ENCODE measurements at places on chromosomes 1 and 21.

- DNase-seq, result no peak
These were observed 46.8 kb downstream of the UBR4 start for GRCh38 chr1:19163261-19163660.

- no peak for DNase-seq
These were observed 50.1 kb upstream of the RWDD3 start for GRCh38 chr1:95183952-95184351.

GRCh38 chr1:67560580-67561255 is 124.3 kb upstream of the GADD45A start:
- no peak for DNase-seq

- DNase-seq, result no peak
These were observed 6.4 kb downstream of the GSTM5 start for GRCh38 chr1:109718495-109718894.

- DNase-seq, result no peak
These were observed 43.4 kb downstream of the SLC22A15 start for GRCh38 chr1:116019653-116020253.

DNA sequence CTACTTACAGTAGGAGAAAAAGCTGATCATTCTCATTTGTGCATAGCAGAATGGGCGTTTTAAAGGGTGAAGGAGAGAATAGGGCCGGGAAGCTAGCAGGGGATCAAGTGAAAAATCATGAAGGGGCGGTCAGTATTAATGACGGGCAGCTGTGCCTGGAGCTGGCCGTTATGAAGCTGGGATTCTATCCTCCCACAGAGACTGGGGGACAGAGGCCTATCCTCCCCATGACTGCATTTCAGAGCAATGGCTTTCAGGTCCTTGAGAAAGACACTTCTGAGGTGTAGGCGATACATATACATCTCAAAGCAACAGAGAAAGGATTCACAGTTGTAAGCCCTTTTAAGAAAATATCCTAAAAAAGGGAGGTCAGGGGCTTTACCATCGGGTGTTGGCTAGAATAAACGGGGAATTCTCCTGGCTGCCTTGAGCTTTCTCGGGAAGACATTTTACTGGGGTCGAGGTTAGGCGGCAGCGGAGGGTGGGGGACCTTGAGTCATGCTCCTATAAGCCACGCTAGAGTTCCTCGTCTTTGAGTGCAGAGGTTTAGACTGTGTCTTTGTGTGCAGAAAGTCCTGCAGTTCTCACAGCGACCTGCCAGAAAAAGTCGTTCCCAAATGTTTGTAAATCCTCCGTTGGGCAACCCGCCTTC is 559 bp upstream of the MTARC2 start:
- no peak for DNase-seq

GRCh38 chr1:171873664-171874063 is 32.4 kb downstream of the DNM3 start:
- no peak for DNase-seq

DNA sequence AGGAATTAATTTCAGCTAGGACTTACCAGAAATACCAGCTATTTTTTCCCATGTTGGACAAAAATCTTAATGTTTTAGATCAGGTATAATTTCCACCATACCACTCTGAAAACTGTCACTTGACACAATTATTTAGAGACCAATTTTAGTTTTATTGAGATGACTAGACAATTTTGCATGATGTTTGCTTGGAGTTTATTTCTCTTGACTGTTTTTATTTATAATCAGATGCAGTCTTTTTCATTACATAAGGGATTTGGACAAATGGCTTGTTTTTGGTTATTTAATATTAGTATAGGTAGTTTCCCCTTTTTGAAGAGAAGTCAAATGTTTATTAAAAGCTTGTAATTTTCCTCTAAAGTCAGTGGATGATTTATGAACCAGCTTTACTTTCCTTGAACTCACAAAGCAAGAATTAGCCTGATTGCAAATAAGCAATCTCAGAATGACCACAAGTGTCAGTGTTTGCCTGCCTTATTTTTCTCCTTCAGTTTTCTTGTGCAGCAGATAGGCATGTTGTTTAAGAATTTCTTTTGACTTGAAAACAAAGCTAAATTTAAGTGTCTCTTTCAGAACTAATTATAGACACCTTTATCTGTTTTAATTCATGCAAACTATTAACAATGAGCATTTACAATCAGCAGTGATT is 3.8 kb upstream of the B3GALT2 start:
- no peak for DNase-seq

DNA sequence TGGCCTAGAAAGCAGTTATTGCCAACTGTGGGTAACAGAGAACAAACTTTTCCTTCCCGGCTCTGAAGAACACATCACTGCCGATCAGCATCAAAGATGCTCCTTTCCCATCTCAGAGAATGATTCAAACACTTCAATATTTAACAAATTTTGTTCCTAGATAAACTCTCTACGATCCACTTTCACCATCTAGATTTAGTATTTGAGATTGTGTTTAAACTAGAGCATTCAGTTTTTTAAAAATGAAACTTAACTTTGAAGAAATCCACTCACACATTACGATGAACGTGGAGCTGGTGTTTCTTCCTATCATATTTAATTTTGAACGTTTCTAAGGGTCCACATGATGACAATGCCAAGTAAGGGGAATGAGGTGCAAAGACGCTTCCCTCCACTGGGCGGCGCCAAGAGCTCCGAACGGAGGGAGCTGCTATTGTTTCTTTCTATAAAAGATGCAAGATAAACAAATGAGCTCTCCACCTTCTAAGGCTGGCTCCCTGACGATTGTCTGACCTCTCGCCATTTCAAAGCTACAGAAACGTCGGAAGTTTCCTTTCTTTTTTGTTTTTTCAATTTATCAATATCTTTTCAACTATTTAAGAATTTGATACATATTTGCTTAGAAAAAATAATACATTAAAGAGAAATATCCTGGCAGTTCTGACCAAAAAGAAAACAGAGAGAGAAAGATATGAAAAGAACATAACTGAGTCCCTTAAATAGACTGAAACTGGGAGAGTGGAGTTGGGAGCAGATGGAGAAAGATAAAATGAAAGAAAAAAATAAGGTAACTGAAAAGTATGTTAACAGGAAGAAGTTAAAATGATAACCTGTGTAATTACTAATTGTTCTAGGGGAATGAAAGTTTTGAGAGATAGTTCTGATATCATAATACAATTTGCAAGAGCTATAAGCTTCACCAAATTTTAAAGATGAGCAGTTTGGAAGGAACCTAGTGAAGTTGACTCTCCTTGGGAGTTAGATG is 4.4 kb upstream of the BARHL2 start:
- DNase-seq, result peak; percentile 16

GRCh38 chr1:184215274-184215925 is 163.9 kb downstream of the TSEN15 start:
- DNase-seq, result no peak

- DNase-seq, result no peak
These were observed 13.7 kb upstream of the TMEM51 start for GRCh38 chr1:15139654-15140350.

GRCh38 chr1:66069976-66070876 is 277.5 kb downstream of the PDE4B start:
- DNase-seq, result no peak

- DNase-seq, result no peak
These were observed 80.2 kb downstream of the MAST2 start for GRCh38 chr1:45883658-45884057.

GRCh38 chr21:26818906-26819305 is 26.3 kb downstream of the ADAMTS1 start:
- no peak for DNase-seq
